ENCODE measurements at places on chromosomes 3 and 15.

- no peak for DNase-seq
Observed at GRCh38 chr3:176526225-176526624, 671.1 kb downstream of the TBL1XR1 start.

GRCh38 chr3:87958289-87958688, 100.5 kb downstream of the CGGBP1 start:
- no peak for DNase-seq

DNA sequence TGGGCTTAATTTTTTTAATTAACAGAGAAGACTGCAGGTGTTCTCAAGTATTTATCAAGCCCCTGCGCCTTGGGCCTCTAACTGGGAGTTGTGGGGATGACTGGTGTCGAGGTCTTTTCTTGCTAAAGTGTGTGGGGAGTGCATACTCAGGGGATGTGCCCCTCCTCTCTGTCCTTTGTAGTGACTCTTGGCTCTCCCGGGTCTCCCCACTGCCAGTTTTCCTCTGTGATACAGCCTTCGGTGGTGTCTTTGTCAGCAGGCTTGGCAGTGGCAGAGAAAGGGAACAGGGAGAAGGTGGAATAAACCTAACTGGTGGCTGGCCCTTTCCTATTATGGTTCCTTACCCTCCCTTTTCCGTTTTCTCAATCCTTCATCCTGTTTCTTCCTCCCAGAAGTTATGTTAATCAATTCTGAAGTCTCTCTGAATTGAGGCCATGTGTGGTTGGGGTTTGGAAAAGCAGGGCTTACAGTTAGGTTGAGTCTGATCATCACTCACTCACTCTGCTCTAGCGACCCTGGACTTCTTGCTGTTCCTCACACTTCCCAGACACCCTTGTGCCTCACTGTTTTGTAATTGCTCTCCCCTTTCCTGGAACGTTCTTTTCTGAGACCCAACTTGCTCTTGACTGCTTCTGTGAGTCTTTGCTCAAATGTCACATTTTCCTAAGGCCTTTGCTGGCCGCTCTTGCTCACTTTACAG, 158.1 kb downstream of the PTPRG start:
- no peak for DNase-seq

GRCh38 chr3:177599837-177600236, 402.6 kb upstream of the TBL1XR1 start:
- no peak for DNase-seq

GRCh38 chr3:17045705-17046104, 160.9 kb downstream of the PLCL2 start:
- DNase-seq, result no peak

- DNase-seq, result no peak
Observed at GRCh38 chr15:60061758-60062157, 57.6 kb downstream of the FOXB1 start.

GRCh38 chr3:187186375-187186774, 10.9 kb upstream of the RTP1 start:
- no peak for DNase-seq

DNA sequence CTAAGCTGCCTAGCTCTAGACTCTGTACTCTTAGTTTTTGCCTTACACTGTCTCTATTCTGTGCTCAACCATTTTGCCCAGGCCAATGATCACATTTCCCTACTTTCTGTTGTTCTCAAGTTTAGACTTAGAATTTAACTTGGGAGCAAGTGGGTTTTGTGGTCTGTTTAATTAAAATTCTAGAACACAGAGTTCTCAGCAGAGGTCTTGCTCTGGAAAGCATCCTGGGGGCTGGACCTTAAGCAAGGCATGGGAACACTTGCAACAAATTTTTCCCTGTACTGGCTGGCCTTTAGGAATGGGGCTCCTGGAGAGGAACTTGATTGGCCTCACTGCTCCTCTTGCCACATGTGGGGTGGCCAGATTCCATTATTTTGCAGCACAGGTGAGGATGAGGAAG, 236.3 kb upstream of the LRTM1 start:
- DNase-seq, result no peak

GRCh38 chr3:43031889-43032545, 52.9 kb downstream of the GASK1A start:
- DNase-seq, result no peak

- DNase-seq, result no peak
Observed at GRCh38 chr15:25385986-25386385, 52.8 kb downstream of the UBE3A start.

GRCh38 chr15:61032600-61033286, 196.4 kb downstream of the RORA start:
- DNase-seq, result no peak

- DNase-seq, result peak; percentile 67
Observed at GRCh38 chr15:45429941-45430792, 51.8 kb upstream of the GATM start.

DNA sequence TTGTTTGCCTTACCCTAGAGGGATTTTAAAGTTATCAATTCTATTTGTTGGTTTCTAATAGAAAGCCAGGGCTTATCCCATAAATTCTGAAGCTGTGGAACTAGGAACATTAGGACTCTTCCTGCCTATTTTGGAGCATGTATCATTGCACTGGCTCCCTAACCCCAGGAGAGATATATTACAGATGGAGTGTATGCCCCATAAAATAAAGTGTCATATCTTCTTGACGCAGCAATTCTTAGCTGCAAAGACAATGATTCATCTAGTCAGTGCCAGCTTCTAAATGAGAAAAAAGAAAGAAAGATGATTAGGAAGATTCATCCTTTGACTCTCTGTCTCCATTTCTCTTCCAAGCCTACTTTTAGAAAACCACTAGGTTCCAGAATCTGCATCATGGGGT, 74.8 kb upstream of the MAGI1 start:
- DNase-seq, result no peak

- no peak for DNase-seq
Observed at GRCh38 chr3:117674321-117674720, 964.7 kb downstream of the TUSC7 start.

DNA sequence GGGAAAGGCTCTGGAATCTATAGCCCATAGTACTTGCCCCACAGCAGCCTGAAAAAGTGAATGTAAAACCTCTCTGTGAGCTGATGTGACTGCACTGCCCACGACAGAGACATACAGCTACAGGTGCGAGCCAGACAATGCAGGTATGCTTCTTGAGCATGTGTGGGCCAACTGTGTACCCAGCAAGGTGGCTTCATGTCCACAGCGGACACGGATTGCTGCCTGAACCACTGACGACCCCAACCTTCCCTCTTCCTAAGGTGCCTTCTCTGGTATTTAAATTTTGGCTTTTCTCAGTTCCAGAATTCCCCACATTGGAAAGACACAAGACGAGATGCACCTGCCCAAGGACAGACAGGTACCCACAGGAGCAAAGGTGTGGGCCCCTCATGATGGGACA, 65.8 kb downstream of the SCN5A start:
- DNase-seq, result no peak

DNA sequence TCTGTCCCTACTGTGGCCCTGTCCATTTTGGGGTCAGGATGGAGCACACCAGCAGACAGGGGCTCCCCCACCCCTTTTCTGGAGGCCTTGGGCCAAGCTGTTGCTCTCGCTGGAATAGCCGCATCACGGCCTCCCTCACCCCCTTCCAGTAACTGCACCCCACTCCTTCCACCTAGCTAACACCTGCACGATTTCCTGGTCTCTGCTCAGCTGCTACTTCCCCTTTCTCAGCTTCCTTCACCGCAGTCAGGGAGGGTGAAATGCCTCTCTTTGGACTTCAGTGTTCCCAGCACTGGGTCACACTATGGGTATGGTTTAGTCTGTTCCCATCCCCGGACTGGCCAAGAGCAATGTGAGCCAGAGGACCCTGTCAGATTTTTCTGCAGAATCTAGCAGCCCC, 400.2 kb downstream of the MCTP2 start:
- DNase-seq, result no peak

DNA sequence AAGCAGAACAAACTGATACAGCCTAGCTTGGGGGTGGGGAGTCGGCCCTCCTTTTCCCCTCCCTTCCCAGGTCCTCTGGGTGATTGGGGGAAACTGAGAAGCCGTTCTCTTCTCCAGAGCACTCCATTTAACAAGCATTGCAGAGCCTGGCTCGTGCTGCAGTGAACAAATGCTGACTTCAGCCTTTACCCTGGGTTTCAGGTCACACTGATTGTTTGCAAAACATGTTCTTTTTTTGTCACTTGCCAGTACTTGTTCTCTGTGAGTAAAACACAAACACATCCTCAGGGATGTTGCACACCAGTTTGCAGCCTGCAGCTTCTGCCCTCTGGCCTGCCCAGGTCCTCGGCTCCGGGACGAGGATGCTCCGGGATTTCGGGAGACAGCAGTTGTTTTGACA, 132.8 kb downstream of the PGPEP1L start:
- DNase-seq, result no peak

- no peak for DNase-seq
Observed at GRCh38 chr3:55294557-55294956, 192.5 kb downstream of the WNT5A start.

GRCh38 chr15:58182460-58183163, 44.4 kb downstream of the AQP9 start:
- DNase-seq, result no peak

DNA sequence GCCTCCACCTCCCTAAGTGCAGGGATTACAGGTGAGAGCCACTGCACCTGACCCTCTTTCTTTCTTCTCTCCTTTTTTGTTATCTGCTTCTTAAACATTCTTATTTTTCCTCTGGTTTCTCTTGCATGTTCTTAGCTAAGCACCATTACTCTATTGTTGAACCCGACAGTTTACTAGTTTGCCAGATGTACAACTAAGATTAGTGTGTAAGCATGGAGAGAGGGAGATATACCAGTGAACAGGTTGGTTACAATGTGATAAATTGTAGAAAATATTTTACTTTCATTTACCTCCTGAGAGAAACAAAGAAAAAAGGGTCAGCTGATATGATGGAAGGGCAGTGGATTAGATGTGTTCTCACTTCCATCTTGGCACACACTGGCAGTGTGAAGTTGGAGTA, 4.9 kb downstream of the HAUS2 start:
- DNase-seq, result no peak

GRCh38 chr15:35319354-35319753, 226.6 kb downstream of the DPH6 start:
- DNase-seq, result no peak

DNA sequence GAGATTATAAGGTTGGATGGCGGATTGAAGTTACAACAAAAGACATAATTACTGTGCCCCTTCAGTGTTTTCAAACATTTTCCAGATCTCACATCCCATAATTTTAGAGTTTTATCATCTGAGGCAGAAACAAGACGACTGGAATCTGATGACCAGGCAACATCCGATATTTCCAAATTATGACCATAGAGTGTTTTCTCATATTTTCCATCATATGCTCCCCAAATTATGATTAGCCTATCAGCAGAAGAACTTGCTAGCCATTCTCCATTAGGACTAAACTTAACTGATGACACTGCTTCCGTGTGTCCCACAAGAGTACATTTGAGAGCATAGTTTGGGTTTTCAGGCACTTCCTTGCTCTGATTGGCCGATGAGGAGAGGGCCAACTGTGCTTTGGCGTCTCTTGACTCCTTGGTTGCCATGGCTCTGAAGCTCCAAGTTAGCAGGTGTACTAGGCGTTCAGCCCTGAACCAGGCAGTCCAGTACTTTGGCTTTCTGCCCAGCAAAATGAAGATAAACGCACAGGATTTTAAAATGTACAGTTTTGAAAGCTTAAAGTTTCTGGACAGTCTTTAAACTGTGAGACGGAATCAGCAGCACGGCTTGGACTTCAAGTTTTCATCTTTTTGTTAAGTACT, 638 bp downstream of the WDR5B start:
- no peak for DNase-seq

DNA sequence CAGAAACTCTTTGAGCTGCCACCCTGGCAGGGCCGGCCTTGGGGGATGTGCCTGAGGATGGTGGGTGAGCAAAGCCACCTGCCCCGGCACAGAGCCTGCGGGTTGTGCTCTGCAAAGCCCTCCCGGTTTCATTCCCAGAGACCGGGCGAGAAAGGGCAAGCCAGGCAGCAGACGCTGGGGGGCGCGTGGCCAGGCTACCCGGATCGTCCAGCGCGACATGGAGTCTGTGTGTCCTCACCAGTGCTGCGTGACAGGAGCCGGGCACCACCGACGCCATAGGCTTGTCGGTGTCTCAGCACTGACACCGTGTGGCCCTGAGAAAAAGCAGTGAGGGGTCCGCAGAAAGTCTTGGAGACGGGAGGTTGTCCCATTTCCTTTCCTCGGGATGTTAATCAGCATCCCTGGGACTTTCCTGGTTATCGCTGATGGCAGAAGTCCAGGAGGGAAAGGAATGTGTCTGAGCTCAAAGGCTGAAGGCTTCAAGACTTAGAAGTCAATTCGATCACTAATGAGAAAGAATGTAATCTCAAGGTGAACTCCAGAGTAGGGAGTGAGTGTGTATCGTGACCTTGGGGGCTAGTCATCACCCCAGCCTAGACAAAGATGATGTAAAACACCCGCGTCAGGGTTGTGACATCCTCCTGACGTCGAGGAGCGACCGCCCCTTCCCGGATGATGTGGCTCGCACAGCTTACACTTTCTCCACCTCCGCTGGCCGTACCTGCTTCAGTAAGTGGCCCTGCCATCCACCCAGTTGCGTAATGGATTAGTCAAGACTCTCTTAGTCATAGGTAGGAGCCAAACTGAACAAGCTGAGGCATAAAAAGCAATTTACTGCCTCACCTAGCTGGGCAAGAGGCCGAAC, 36.3 kb upstream of the PLA2G4E start:
- DNase-seq, result peak; percentile 19

DNA sequence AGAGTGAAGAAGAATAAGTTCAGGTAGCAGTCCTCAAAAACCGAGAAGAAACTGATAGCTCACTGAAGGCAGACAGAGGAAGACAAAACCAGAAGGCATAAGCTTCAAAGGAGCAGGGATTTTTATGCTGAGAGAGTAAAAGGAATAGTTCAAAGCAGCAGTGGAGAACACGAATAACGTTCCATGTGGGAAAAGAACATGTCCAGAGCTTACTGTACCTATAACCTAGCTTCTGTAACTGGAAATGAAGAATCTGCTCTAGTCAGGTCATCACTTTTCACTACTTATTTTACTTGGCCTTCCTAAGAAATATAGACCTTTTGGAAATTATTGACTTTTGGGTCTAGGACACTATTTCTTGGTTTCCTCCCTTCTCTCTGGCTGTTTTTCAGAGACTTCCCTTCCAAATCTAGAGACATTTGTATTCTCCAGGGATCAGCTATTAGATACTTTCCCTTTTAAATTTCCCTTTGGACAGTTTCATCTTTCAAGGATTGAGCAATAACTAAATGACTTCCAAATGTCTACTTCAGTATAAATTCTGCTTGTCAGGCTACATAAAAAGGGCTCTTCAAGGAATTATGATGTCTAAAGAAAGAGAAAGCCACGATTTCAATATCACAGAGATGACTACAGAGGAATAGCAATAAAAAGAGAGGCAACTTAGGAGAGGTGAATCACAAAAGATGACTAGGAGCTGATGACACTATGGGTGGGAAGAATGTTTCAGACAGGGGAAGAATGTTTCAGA, 46.7 kb downstream of the UBE3A start:
- no peak for DNase-seq

GRCh38 chr3:105827959-105828358, 40.9 kb downstream of the CBLB start:
- no peak for DNase-seq

- DNase-seq, result peak; percentile 30
Observed at GRCh38 chr3:143972505-143973258, 1.1 kb downstream of the DIPK2A start.

- no peak for DNase-seq
Observed at GRCh38 chr15:67836955-67837354, 2.9 kb downstream of the RNU6-1 start.

- DNase-seq, result no peak
Observed at GRCh38 chr15:85316244-85316934, 64.0 kb upstream of the AKAP13 start.

- DNase-seq, result no peak
Observed at GRCh38 chr3:16302082-16302631, 37.1 kb downstream of the OXNAD1 start.

- DNase-seq, result no peak
Observed at GRCh38 chr3:127035677-127036076, 52.8 kb downstream of the PLXNA1 start.
